NCI-H1417 treated with DMSO at 0.1 percent for 48 hours (cell line): ENCODE measurements at places on chromosomes 6 and 20.
A peak's percentile ranks its signal among the peaks of the same experiment; 100 is the strongest.

DNA sequence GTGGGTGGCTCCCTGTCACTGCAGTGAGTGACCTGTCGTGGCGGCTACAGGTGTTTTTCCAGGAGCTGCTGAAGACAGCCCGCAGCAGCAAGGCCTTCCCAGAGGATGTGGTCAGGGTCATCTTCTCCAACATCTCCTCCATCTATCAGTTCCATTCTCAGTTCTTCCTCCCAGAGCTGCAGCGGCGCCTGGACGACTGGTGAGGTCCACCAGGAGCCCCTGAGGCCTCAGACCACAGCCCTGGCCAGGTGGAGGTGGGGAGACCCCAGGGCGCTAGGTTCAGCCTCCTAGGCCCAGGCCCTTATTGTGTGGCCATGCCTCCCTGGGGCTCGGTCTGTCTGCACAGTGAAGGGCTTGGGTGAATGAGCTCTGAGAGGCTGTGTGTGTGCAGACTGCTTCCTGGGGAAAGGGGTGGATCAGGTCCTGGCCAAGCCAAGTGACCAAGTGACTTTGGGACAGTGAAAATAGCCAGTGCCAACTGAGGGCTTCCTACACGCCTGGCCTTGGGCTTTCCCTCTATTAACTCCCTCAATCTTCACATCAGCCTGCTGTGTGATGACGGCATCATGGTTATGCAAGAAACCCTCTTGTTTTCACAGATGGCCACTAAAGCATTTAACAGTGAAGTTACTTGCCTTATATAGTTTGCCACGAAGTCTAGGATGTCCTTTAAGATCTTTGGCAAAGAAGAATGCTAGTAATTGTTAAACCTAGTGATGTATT, 6.4 kb downstream of the FGD2 start:
- DNase-seq, result no peak

DNA sequence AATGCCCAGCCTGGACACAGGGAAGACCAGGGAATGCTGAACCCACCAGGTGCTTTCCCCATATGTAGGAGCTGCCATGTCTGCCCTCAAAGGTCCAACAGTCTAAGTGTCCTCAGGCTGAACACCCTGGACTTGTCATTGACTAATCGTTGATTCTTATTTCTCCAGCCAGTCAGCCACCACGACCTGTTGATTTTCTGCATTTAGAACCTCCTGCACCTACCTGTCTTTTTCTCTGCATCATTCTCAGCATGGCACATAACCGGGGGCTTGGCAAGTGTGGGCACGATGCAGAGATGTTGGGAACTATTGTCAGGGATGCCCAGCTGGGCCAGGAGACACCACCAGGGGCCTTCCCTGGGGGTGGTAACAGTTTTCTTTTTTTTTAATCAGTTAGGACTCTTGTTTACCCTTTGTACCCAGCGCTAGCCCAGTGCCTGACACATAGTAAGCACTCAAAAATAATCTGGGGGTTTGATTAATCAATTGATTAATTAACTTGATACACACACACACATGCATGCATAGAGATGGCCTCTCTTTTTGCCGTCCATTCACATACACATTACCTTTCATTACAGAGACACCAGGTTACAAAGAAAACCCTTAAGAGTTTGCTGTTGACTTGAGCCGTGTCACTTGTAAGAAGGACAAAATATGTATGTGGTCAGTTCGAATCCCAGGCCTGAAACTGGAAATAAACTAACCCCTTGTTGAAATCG, 29.0 kb upstream of the SCUBE3 start:
- no peak for DNase-seq

DNA sequence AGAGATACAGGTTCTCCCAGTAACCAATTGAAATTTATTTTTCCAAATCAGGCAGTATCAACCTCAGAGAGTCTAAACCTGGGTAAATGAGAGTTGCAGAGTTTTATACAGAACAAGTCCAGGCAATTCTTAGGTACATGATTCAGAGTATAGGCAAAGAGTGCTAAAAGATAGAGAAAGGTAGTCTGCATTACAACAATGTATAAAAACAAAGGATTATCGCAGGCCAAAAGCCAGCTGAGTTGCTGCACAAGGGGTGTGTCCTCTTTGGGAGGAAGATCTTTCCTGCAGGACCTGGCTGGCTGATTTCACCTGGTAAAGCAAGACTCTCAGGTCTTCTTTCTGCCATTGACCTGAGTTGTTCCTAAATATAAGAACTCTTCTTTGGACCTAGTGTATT, 48.9 kb upstream of the ECHDC1 start:
- no peak for DNase-seq

- no peak for DNase-seq
These were observed 125.6 kb downstream of the EYA2 start for GRCh38 chr20:47020231-47020630.

GRCh38 chr6:116268589-116269293, 11.0 kb downstream of the TSPYL1 start:
- peak; percentile 21 for DNase-seq

DNA sequence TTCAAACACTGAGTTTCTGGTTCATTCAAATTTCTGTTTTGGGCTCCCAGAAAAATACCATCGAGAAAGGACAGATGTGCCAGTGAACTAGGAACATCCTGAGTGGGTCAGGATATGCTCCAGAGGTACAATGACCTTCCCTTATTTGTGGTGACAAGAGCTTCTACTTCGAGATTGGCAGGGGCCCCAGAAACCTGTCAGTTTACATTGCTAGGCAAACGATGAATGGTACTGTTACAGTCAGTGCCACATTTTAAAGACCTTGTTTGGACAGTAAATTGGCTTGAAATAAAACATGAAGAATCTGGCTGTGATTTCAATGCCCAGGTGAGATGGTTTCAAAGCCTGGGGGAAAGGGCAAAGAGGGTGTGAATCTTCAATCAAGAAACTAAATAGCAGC, 454.5 kb upstream of the ID4 start:
- DNase-seq, result no peak

DNA sequence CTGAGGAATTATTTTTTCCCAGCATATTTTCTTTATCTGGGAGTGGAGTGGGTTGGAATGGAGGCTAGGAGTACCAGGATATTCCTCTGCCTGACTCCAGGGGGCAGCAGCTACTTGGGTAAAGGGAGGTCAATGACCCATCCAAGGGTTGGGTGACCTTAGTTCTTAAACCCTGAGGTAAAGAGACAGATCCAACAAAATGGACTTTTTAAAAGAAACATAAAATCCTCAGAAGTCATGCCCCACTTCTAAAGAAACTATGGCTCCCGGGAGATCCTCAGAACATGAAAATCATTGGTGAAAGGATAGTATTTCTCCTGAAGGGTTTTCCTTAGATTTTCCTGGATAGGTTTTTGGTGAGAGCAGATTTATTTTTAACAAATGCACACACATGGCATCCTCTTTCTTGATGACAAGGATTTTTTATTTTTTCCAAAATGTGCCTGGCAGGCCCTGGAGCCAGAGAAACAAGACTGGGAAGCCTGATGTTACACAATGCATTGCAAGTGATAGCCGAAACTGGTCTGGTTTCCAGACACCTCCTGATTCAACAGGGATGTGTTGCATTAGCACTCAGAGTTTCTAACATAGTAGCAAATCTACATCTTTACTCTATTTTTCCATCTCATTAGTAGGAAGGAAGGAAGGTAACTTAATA, 240.9 kb upstream of the BTBD3 start:
- no peak for DNase-seq

- no peak for DNase-seq
These were observed 950 bp downstream of the KCTD20 start for GRCh38 chr6:36443471-36444428.

GRCh38 chr6:135018941-135019340, 35.7 kb downstream of the HBS1L start:
- DNase-seq, result no peak

GRCh38 chr20:23132930-23133559, 46.9 kb upstream of the CD93 start:
- DNase-seq, result no peak

- DNase-seq, result no peak
These were observed 210.3 kb downstream of the FOXA2 start for GRCh38 chr20:22374066-22374465.

- DNase-seq, result no peak
These were observed 174.6 kb downstream of the TRDN start for GRCh38 chr6:123462152-123462551.

- no peak for DNase-seq
These were observed 27.1 kb downstream of the TASP1 start for GRCh38 chr20:13611611-13612125.

DNA sequence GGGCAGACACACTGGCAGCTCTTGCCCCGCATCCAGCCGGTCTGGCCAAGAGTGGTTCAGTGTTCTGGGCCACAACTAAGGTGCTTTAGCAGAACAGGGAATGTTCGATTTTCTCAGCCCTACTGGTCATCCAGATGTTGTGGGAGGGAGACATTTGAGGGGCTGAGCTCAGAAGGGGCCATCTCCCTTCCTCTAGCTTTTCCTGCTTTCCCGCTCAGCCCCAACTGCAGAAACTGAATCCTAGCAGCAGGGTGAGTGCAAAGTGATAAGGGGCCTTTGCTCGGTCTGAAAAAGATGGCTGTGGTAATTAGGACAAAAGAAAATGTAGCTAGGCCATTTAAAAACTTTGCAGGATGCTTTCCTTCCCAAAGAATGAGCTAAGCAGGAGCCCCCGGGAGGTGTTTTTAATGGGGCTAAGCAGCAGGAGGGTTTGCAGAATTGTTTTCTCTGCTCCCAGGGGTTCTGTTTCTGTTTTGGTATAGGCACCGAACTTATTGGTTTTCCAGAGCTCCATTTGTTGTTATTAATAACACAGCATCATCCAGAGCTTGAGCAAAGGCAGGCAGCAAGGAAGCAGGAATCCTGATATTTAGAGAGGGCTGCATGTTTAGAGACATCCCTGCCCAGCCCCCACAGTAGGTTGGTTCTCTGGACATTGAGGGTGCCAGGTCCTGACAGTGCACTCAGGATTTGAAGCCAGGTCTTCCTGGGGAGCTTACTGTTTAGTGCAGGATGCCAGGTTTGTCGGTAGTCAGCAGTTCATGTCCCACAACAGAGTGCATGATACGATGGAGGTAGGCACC, 210.9 kb downstream of the SLC24A3 start:
- no peak for DNase-seq

GRCh38 chr20:57186192-57186591, 80.2 kb downstream of the BMP7 start:
- DNase-seq, result no peak

- no peak for DNase-seq
These were observed 540 bp upstream of the RBM24 start for GRCh38 chr6:17280552-17281090.

- DNase-seq, result no peak
These were observed 559.8 kb downstream of the QKI start for GRCh38 chr6:163974322-163974721.

DNA sequence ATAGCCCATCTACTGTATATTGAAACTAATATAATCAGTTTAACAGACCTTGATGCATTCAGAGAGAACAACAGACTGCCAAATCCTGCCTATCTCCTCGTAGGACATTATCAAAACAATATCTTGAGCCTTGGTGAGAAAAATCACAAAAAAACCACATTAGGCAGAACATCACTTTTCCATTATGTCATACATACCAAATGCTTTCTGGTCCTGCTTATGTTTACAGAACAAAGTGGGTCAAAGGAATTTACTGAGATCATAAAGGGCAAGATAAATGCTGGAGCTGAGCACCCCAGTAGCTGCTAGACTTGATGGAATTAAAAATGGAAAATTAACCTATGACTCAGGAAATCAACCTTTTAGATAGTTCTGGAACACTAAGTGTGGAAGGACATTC, 195.3 kb upstream of the KCNK16 start:
- DNase-seq, result no peak

- no peak for DNase-seq
These were observed 137.0 kb downstream of the IMPG1 start for GRCh38 chr6:75935473-75935793.

DNA sequence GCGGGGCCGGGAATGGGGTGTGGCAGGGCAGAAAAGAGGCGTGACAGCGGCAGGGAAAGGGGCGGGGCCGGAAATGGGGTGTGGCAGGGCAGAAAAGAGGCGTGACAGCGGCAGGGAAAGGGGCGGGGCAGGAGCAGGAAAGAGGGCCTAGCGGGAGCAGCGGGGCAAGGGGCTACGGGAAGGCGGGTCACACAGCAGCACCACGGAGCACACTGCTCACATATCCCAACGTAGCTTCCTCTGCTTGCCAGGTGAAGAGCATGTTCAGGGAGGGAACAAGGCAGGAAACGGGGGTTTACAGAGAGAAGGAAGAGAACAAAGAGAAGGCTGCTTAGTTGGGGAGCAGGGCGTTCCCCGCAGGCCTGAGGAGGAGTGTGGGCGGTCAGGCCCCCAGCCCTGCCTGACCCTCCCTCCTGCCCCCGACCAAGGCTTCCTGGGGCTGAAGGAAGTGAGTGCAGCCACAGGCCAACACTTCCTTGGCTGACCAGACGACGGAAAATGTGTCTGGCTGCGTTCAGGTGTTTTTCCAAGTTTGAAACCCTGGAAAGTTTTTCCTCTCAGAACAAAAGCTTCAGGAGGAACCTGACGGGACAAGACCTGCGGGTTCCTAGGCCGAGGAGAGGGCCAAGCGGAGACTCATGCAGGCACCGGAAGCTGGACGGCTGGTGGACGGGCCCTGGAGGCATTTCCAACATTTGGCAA, 13.8 kb downstream of the UCKL1 start:
- no peak for DNase-seq

DNA sequence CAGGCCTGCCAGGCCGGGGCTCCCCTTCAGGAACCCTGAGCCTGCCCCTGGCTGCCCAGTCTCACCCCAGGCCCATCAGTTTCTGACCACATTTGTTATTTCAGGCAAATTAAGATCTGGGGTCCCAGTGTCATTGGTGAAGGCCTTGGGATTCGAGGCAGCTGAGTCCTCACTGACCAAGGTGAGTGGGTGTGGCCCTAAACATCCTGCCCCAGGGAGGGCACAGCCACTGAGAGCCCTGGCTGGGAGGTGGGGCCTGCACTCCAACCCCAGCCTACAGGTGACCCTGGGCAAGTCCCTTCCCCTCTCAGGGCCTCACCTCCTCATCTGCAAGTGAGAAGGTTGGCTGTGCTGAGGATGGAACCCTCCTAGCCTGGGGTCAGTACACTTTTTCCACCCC, 23.8 kb downstream of the BPIFB1 start:
- no peak for DNase-seq

- no peak for DNase-seq
These were observed 11.6 kb downstream of the EEF1A2 start for GRCh38 chr20:63487116-63487764.

DNA sequence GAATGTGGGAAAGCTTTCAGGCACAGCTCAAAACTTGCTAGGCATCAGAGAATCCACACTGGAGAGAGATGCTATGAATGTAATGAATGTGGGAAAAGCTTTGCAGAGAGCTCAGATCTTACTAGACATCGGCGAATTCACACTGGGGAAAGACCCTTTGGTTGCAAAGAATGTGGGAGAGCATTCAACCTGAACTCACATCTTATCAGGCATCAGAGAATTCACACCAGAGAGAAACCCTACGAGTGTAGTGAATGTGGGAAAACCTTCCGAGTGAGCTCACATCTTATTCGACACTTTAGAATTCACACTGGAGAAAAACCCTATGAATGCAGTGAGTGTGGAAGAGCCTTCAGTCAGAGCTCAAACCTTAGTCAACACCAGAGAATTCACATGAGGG, 8.7 kb downstream of the ZNF165 start:
- no peak for DNase-seq

DNA sequence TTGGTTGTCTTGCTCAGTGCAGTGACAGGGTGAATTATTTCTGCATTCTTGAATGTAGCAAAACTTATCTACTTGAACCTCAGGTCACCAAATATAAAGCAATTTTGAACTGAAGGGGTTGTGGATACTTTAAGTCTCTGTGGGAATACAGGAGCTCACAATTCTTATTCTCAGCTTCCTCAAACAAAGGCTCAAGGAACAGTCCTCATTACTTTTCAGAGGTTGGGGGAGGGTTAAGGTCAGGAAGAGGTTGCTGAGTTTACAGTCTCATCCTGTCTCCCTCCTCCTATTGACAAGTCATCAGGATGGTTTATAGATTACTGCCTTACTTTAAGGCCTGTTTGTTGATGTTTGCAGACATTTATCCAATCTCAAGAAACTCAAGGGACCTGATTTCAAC, 143.6 kb upstream of the SPACA1 start:
- DNase-seq, result no peak
